ENCODE measurements at places on chromosomes 7 and 10. TPM values are rescaled to one million over a fixed set of nuclear protein-coding genes. Genes with fewer than 3 reads are reported as not detected.

ANAPC16 gene
- polyA plus RNA-seq = 148 TPM

CLIP2 gene
- 5.7 TPM for polyA plus RNA-seq

CFAP46 gene
- polyA plus RNA-seq = not detected

ZNF518A gene
- 2.8 TPM for polyA plus RNA-seq

HOXA9 gene
- 1.9 TPM for polyA plus RNA-seq

EPHB6 gene
- polyA plus RNA-seq = 18.2 TPM

IMMP2L gene
- polyA plus RNA-seq = 1.9 TPM

MEST gene
- 1.1 TPM for polyA plus RNA-seq

URGCP gene
- polyA plus RNA-seq = 6.2 TPM

GFRA1 gene
- not detected for polyA plus RNA-seq

AKAP9 gene
- polyA plus RNA-seq = 1.5 TPM

OR2A1 gene
- polyA plus RNA-seq = not detected

ANKRD2 gene
- not detected for polyA plus RNA-seq

FEZF1 gene
- polyA plus RNA-seq = not detected

GIMAP1 gene
- polyA plus RNA-seq = 11.4 TPM

AMZ1 gene
- polyA plus RNA-seq = 0.14 TPM

BUB3 gene
- 80.4 TPM for polyA plus RNA-seq

ING3 gene
- polyA plus RNA-seq = 25.9 TPM

VSTM2A gene
- not detected for polyA plus RNA-seq

IKZF1 gene
- polyA plus RNA-seq = 153 TPM

WDR86 gene
- 0.11 TPM for polyA plus RNA-seq

GRID2IP gene
- polyA plus RNA-seq = not detected

OR13A1 gene
- polyA plus RNA-seq = not detected

HOGA1 gene
- not detected for polyA plus RNA-seq

GPRIN2 gene
- polyA plus RNA-seq = not detected

FGFBP3 gene
- 0.45 TPM for polyA plus RNA-seq

LOXL4 gene
- 0.03 TPM for polyA plus RNA-seq

CYP26C1 gene
- polyA plus RNA-seq = not detected

CC2D2B gene
- not detected for polyA plus RNA-seq

SOSTDC1 gene
- not detected for polyA plus RNA-seq

IGF2BP3 gene
- polyA plus RNA-seq = 3.2 TPM

PRR15 gene
- not detected for polyA plus RNA-seq

VWA2 gene
- not detected for polyA plus RNA-seq

ZNF277 gene
- 17.5 TPM for polyA plus RNA-seq

CYP51A1 gene
- 1.1 TPM for polyA plus RNA-seq
